ENCODE measurements at places on chromosomes 11 and 22.

DNA sequence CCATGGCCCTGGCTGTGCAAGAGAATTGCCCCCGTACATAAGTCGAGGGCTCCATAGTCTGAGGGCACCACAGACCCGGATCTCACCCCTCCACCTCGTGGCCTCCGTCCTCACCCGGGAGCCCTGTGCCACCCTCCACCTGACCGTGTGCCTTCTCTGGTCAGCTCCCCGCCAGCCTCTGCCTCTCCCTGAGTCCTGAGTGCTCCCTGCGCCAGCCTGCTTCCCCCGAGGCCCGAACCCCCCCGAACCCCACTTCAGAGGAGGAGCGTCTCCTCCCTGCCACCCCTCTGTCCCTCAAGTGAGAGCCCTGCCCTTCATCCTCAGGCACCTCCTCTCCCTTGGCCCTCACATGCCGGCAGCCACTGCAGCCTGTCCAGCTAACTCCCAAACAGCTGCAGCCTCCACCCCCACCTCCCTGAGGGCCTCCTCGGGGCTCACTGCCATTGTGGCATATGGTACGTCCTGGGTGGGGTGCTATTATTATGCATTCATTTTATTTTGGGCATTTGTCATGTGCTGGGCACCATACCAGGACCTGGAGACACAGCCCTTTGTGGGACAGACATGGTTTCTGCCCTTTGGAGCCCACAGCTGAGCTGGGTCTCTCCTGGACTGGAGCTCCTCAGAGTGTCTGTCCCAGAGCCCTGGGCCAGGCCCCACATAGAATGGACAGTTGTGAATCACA lies 67.2 kb downstream of the MYO7A start:
- DNase-seq: no peak

DNA sequence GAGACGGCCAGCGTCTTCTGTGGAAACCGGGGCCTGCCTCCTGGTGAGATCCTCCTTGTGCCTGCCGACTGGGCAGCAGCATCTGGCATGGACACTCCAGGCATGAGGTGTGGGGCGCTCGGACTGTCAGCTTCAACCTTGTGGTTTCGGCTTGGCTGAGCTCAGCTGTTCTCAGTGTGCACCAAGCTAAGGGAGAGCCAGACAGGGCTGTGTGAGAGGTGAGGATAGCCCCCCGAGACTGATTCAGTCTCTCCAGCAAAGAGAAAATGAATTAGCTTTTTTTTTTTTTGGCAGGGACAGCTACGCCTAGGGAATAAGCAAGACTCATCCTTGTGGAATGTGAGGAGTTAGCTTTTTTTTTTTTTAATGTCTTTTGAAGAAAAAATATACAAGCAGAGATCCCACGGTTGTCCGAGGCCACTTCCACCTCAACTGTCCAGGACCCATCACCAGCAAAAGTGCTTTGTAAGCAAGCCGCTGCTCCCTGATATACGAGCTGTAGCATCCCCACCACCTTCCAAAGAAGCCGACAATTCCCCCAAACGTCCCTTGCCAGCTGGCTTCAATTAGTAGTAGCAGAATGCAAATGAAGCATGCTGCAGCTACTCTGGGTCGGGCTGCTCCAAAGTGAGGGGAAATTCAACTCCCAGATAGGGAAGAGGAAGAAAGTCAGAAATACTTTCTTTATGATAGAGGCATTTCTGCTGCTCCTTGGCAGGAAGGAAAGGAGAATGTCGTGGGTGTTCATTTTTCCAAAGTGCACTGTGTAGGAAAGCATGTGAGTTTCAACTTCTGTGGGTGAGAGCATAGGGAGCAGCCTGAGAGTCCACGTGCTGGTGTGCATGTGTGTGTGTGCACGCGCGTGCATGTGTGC lies 9.7 kb upstream of the THY1 start:
- DNase-seq: peak; percentile 58

- no peak for DNase-seq
These were observed 401.0 kb downstream of the TBC1D22A start for GRCh38 chr22:47163481-47163855.

DNA sequence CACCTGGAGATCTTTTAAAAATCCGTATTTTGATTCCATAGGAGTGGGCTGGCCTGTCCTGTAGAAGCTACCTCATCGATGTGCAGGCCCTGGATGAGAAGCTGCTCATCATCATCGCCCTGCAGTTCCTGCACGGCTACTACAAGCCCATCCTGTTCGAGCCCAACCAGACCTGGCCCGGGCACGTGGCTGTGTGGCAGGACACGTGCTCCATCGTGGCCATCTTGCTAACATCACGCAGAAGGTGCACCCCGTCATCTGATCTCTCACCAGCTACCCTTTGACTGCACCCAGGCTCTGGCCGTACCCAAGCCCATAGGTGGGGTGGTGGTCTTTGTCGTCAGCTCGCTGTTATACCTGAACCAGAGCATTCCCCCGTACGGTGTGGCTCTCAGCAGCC lies 14.2 kb upstream of the SLC5A4 start:
- no peak for DNase-seq

- DNase-seq: no peak
These were observed 6.3 kb downstream of the PHF21A start for GRCh38 chr11:46114961-46115360.

- peak; percentile 10 for DNase-seq
These were observed 753 bp upstream of the PPARA start for GRCh38 chr22:46149512-46150033.

DNA sequence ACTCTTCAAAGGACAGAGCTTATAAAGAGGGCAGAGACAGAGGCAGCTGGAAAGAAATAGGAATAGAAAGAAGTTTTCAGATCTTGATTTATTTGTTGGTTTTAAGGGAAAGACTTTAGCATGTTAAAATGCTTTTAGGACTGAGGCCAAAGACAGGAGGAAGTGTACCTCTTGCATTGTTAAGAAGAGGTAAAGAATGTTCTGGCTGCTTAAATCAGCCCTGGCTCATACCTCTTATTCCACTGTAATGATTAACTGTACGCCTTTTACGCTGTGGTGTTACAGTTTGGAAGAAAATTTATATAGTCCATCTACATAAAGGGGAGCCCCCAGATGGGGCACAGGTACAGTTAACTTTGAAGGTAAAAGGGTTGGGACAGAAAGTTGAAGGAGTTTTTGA lies 10.1 kb upstream of the MPZL2 start:
- no peak for DNase-seq

- peak; percentile 85 for DNase-seq
These were observed 4.8 kb upstream of the ARHGEF12 start for GRCh38 chr11:120331301-120331996.

- no peak for DNase-seq
These were observed 19.6 kb downstream of the DAGLA start for GRCh38 chr11:61699737-61700160.

- DNase-seq: peak; percentile 42
These were observed 143.0 kb downstream of the TMEM135 start for GRCh38 chr11:87180742-87181141.

GRCh38 chr11:77046060-77046501 lies 11.9 kb downstream of the B3GNT6 start:
- peak; percentile 31 for DNase-seq

DNA sequence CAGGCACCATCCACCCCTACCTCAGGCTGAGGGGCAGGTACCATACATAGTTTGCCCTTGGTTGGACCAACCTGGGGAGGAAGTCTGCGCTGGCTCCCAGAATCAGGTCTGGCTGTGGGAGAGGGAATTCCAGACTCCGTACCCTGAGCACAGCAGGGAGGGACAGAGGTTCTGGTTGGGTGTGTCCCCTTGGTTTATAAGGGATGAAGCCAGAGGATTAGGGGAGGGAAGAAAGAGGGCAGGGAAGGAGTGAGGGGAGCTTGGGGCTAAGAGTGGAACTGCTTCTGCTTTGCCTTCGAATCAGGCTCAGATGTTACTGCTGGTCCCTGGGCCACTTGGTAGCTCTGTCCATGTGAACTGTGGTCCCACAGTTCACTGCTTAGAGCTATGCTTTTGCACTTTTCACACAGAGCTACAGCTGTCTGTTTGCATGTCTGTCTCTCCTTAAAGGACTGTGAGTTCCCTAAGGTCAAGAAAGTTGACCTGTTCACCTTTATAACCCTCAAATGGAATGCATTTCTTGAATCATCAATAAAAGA lies 9.2 kb downstream of the MMP20 start:
- DNase-seq: no peak

- DNase-seq: no peak
These were observed 108.9 kb downstream of the KIRREL3 start for GRCh38 chr11:126891556-126892217.

DNA sequence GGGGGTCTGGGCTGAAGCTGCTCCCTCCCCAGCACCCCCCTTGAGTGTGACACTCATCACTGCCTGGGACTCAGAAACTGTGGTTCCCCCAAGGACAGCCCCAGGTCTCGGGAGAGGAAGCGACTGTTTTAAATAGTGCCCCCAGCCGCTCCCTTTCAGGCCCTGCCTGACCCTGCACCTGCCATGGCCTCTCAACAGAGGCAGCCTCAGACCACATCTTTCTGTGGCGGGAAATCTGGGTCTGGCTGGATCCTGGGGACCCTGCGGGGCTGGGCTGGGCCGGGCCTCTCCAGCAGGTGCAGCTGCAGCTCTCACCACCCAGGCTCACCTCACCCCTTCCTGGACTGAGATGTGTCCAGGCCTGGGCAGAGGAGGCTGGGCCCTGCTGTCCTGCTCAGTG lies 3.7 kb upstream of the IGLL1 start:
- no peak for DNase-seq

GRCh38 chr11:127996825-127997224 lies 590.5 kb downstream of the ETS1 start:
- DNase-seq: peak; percentile 19

DNA sequence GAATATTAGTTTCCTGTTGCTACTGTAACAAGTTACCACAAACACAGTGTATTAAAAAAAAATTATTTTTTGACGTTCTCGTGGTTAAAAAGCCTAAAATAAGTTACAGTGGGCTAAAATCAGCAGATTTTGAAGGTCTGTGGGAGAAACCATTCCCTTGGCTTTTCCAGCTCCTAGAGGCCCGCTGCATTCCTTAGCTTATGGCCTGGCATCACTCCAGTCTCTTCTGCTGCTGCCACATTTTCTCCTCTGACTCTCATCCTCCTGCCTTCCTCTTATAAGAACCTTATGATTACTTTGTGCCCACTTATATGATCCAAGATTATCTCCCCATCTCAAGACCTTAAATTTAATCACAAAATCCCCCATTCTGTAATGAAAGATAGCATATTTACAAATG lies 392.7 kb downstream of the GUCY1A2 start:
- DNase-seq: no peak

DNA sequence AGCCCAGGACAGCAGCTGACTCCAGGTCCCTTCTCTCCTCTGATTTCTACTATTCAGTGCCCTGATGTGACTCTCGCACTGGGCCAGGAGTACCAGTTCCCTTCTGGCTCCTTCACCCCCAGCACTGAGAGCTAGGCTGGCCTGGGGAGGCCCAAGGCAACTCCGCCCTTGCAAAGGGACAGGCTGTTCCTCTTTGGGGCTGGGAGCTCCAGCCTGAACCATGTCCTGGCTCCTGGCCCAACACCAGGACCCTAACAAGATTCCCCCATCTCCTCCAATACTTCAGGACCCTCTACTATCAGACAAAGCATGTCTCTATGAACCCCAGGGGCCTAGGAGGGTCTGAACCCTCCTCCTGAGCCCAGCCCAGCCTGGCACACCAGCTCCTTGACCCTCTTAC lies 12.5 kb downstream of the CREB3L1 start:
- DNase-seq: no peak

DNA sequence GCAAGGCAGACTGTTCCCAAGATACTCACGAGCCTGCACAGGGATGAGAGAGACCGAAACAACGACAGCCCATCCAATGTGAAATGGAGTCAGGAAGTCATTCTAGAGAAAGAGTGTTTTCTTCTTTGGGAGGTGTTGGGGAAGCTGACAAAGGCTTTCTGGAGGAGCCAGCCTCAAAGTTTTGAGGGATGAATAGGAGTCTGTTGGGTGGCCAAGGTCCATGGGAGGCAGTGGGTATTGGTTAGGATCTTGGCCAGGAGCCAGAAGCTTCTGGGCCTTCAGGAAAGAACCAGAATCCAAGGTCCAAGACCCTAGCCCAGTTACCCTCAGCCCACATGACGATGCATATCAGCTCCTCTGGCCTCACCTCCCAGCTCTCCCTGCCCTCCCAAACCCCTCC lies 59.9 kb upstream of the SHISAL1 start:
- DNase-seq: no peak

DNA sequence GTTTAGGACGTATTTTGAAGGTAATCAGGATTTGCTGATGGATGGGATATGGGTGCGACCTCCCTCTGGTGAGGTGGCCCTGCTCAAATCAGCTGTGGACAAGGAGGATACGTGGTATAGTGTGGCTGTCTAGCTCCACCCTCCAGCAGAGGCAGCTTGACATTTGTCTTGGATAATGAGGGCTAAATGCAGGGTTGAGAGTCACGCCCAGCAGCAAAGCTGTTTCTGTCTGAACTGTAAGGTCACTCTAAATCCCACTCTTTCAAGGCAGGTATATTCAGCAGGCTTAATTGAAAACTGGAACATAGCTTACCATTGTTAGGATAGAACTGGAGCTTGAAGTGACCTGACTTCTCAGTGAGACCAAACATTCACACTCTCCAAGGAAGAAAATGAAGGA lies 98.7 kb downstream of the SWAP70 start:
- no peak for DNase-seq

DNA sequence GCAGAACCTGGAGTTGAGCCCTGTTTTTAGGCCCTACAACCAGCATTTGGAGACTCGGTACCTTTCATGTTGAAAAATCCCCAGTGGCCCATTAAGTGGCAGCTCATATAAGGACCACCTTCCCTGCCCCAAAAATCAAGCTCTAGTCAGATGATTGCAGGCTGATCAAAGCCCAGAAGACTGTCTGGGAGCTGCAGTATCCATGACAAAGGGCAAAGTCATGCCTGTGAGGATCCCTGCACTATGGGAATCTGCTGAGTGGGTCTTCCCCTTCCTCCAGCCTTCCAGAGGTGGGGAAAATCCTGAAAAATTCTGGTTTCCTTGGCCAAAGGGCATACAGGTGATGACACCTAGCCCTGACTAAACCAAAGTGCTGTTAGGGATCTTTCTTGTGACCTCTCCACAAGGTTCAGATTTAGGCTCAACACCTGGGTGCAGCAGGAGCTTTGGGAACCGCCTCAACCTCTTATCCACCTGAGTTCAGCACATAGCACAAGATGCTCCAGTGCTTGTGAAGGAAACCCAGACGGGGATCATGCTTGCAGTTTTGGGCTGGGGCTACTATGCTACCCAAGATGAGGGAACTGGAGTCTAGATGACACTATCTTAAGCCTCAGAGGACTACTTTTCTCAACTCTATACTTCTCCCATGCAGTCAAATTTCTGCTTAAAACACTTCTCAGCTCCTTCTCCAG lies 1.2 kb upstream of the TRIM3 start:
- no peak for DNase-seq
